ENCODE measurements at places on chromosomes 5 and 9.

DNA sequence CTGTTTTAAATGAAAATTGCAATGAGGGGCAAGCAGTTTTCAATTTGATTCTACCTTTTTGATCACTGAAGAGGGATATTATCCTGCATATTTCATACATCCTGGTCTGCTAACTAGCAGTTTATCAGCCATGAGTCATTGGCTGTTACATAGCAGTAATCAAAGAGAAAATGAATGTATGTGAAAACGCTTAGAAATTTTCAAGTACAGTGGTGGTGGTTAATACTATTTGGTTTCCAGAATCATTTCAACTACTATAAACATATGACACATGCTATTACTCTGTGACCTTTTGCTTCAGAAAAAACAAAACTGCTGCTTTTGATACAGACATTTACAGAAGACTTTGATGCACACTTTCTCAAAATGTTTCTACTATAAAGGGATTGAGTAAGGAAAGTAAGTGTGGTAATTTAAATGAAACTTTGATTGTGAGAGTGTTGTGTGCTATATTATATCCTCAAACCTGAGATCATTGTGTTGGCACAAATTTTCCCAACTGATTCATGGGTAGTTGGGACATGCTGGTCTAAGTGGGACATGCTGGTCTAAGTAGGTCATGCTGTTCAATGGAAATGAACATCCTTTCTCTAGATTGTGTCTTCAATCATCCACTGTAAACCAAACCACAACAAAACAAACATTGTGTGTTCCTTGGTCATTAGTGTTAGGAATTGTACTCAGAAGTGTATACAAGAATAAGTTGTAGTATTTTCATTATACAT lies 5.1 kb downstream of the RNF14 start:
- DNase-seq: no peak

DNA sequence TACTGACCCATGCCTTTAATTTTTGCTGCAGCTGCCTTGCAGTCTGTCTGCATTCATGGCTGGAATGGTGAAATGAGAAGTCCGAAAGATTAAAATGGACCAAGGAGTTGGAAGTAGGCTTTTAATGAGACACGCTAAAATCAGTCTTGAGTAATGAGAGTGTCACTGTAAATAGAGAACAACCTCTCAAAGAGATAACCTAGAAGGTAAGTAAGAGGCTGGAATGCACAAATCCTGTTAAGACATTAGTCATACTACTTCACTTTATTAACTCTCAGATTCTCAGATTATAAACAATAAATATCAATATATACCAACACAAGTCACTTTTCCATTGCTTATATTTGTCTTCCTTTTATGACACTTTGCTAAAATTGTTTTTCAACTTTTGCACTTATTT lies 880.6 kb upstream of the C9orf72 start:
- no peak for DNase-seq

GRCh38 chr5:132099076-132099748 lies 25.6 kb downstream of the CSF2 start:
- peak; percentile 69 for DNase-seq

- DNase-seq: no peak
Observed at GRCh38 chr9:113998525-113999255, 79.4 kb downstream of the AMBP start.

GRCh38 chr5:133357758-133358157 lies 254.6 kb downstream of the FSTL4 start:
- DNase-seq: no peak

DNA sequence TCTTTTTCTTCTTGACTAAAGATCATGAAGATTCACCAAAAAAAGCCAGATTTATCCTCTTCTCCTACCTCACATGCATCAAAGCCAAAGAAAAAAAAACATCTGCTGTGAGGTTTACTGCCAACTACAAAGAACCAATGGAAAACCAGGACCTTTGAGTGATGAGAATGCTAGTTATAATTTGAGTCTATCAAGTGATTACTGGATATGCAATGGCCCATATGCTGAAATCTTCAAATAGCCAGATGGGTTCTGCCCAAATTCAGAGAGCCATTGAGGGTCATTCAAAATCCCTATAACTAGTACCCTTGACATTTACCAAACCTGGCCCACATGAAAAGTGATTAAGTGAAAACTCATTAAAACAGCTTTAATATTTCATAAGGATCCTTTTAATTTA lies 78.4 kb upstream of the ACO1 start:
- DNase-seq: no peak

- DNase-seq: no peak
Observed at GRCh38 chr5:1731091-1731639, 68.5 kb downstream of the MRPL36 start.

DNA sequence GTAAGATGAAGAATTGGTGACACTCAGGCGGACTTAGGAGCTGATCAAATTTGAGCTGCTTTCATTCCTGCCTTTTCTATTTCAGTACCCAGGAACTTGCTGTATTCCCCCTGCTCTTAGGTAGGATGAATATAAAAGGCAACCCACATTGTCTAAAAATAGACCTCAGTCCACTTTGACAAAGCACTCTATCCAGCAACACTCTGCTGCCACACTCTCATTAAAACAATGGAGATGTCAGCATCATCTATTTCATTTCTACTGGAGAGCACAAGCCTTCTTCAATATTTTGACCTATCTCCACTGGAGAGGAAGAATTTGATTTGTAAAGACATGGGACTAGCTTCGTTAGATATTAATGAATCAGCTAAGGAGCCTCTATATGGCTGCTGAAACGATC lies 468.4 kb downstream of the PTPRD start:
- DNase-seq: no peak

DNA sequence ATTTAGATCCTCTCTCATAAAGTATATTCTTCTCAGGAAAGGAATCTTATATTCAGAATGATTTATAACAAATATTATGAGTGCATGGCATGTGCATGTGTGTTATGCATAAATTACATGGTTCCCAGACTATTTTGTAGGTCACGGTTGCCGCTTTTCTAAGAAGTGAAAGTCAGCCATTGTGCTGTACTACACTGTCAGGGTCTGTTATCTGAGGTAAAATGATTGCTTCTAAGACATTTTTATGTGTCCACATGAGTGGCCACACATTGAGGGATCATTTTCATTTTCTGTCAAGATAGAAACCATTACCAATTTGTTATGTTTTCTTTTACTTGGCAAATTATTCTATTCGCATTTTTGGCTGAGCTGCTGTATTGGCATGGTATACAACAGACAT lies 210.8 kb downstream of the CWC27 start:
- DNase-seq: no peak

DNA sequence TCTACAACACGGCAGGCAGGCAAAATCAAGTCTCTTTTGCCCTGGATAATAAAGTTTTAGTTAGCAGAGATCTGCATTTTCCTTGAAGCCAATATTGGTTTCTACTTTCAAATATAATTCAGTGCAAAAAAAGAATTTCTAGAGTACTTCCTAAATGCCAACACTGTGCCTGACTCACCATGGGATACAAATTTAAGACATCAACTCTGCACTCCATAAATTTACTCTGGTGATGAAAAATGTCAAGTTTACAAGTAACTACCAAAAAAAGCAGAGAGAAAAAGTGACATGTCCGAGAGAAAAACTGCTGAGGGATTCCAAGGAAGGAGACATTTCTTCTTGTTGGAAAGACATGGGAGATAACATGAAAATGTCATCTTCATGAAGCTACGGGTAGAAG lies 119.7 kb downstream of the RAPGEF6 start:
- DNase-seq: no peak

Data from stimulated activated CD4-positive, alpha-beta T cell treated with anti-CD3 and anti-CD28 coated beads, Interleukin-4, amount 100 ng/mL, for 4 hours (primary cell).